ENCODE measurements at places on chromosomes 4 and X. TPM values are rescaled to one million over a fixed set of nuclear protein-coding genes. Genes with fewer than 3 reads are reported as not detected.

DNA sequence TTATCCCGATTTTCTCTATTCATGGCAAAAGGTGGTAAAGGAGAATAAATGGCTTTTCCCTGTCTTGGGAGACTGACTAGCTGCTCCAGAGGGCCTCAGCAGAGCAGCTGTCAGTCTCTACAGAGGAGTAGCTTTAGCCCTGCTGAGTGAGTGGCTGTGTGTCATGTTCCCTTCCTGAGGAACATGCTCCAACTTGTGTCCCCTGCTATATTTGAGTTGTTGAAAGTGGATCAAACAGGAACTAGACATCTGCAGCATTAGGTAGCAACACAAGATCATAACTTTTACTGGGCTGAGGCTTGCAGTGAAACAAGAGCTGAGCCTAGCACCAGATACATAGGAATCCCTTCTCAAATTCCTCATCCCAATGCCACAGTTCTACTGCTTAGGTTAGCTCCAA is 26.7 kb upstream of the PLAC1 start:
- H3K36me3 ChIP-seq = no peaks in the 10 kb centered on the region
- H3K27ac ChIP-seq = no peak overlapping the region
- no peak for DNase-seq

The DUSP21 gene
- not detected for total RNA-seq

GRCh38 chr4:10074767-10075105 is 41.9 kb downstream of the WDR1 start:
- H3K27ac ChIP-seq = no peak overlapping the region
- H3K36me3 ChIP-seq = peaks cover 72% of the 10 kb centered on the region
- peaks cover 5% of the 10 kb centered on the region for H3K4me1 ChIP-seq
- DNase-seq = no peak
- H3K4me3 ChIP-seq = no peak overlapping the region

DNA sequence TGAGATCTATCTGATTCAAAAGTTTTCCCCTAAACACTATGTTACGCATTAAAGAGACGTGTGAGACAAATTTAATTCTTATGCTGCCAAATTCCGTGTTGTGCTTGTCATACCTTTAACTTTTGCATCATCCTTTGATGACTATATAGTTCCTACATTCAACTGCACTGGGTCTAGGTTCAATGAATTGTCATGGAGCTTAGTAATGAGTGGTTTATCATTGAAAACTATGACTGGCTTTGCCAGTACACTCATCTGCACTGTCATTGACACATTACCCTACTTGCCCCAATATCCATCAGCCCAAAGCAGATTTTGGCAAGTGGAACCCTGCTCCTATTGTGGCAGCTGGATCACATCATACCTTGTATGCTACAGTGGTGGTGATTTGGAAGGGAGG is 882.9 kb upstream of the SLIT2 start:
- DNase-seq = no peak
- no peak overlapping the region for H3K27ac ChIP-seq
- no peak overlapping the region for H3K4me3 ChIP-seq
- no peaks in the 10 kb centered on the region for H3K4me1 ChIP-seq
- no peaks in the 10 kb centered on the region for H3K27me3 ChIP-seq
- H3K36me3 ChIP-seq = no peaks in the 10 kb centered on the region

DNA sequence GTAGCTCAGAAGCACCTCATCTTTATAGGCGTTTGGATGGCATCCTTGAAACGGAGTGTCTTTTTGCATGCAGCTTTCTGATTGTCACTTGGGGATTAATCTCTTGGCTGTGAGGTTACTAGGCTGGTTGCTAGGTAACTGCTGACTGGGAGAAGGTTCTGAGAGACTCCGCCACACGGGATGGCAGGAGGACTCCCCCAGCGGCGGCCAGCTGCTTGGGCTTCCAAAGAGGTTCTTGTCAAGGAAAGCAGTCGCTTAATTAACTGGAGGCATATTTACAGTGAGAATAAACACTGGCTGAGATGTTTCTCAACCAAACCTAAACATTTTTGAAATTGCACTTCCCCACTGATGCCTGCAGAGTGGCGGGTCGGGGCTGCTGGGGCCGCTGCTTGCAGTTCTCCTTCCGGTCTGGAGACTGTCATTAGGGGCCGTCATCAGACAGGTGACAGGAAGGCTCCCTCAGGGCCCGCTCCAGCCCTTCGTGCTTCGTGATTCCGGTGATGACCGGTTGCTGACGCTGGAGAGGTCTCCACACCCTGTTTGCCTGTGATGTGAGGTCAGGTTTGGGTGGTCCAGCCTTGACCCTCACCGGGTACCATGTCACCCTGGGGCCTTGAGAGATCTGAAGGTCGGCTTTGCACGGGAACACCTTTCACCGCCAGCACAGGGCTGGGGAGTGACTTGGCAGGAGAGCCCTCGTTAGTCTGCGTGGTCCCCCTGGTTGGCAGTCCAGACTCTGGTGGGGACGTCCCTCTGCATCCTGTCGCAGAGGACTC is 9.1 kb downstream of the NSG1 start:
- no peak overlapping the region for H3K4me3 ChIP-seq
- no peaks in the 10 kb centered on the region for H3K4me1 ChIP-seq
- H3K36me3 ChIP-seq = no peaks in the 10 kb centered on the region
- no peak overlapping the region for H3K27ac ChIP-seq
- peaks cover 36% of the 10 kb centered on the region for H3K27me3 ChIP-seq
- no peak for DNase-seq

DNA sequence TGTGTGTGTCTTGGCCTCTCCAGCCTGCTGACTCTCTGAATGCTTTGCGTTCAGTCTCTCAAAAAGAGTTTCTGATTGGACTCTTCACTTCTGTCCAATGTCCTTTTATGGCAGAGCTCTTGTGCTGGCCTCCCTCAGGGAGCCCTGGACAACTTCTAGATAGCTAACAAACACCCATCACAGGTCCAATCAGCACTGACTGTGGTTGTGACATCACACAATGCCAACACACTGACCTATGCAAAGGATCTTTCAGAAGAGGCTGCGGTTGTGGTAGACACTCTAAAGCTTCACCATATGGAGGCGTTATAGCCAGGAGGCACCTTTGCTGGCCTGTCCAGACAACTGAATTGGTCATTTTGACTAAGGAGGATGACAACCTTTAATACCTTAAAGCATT is 53.8 kb upstream of the LSM6 start:
- no peak overlapping the region for H3K4me3 ChIP-seq
- no peaks in the 10 kb centered on the region for H3K27me3 ChIP-seq
- no peaks in the 10 kb centered on the region for H3K36me3 ChIP-seq
- DNase-seq = no peak

DNA sequence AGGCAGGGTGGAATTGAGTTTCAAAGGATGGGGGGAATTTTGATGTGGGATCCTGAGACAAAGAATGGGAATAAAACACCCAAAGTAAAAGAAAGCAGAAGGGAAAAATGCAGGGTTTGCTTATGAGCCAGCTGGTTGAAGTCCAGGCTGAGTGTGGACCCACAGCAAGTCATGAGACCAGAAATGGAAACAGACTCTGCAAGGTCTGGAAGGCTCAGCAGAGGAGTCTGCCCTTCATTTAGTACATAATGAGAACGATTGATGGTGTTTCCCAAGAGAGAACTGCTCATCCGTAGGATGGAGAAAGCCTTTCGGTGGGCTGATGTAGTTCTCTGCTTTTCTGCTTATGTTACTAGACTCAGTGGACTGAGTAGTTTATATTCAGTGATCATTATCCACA is 259.1 kb downstream of the C4orf33 start:
- DNase-seq = no peak
- no peaks in the 10 kb centered on the region for H3K36me3 ChIP-seq
- H3K27ac ChIP-seq = no peak overlapping the region

The SLC6A14 gene
- total RNA-seq = 50.2 TPM

GRCh38 chrX:19639056-19639455 is 123.7 kb upstream of the MAP3K15 start:
- no peak overlapping the region for H3K27ac ChIP-seq
- H3K4me1 ChIP-seq = no peaks in the 10 kb centered on the region
- no peaks in the 10 kb centered on the region for H3K27me3 ChIP-seq
- H3K36me3 ChIP-seq = no peaks in the 10 kb centered on the region

DNA sequence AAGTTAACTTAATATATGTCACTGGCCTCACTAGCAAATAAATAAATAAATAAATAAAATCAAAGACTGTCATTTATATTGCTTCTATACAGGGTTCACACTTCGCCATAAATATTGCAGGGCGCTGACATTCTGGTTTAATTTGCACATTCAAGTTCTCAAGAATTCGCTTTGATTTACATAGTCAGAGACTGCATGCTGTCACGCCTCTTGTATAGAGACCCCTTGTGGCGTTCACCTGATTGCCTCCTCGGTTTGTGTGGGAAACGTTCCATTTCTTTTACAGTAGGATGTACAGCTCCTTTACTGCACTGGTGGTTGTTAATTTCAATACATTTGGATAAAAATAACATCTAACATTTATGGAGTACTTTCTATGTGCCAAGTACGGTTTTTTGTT is 71.3 kb upstream of the ADGRG2 start:
- H3K27ac ChIP-seq = no peak overlapping the region
- no peak overlapping the region for H3K4me3 ChIP-seq
- H3K27me3 ChIP-seq = no peaks in the 10 kb centered on the region
- H3K4me1 ChIP-seq = no peaks in the 10 kb centered on the region
- H3K36me3 ChIP-seq = no peaks in the 10 kb centered on the region

- no peaks in the 10 kb centered on the region for H3K36me3 ChIP-seq
- H3K4me1 ChIP-seq = no peaks in the 10 kb centered on the region
- no peaks in the 10 kb centered on the region for H3K27me3 ChIP-seq
- H3K27ac ChIP-seq = no peak overlapping the region
- H3K4me3 ChIP-seq = no peak overlapping the region
Measured at GRCh38 chrX:29858714-29859113, 356.6 kb upstream of the MAGEB2 start.

GRCh38 chr4:112210777-112211176 is 20.8 kb upstream of the AP1AR start:
- DNase-seq = no peak
- no peak overlapping the region for H3K27ac ChIP-seq
- H3K36me3 ChIP-seq = no peaks in the 10 kb centered on the region
- H3K4me1 ChIP-seq = no peaks in the 10 kb centered on the region
- no peaks in the 10 kb centered on the region for H3K27me3 ChIP-seq

DNA sequence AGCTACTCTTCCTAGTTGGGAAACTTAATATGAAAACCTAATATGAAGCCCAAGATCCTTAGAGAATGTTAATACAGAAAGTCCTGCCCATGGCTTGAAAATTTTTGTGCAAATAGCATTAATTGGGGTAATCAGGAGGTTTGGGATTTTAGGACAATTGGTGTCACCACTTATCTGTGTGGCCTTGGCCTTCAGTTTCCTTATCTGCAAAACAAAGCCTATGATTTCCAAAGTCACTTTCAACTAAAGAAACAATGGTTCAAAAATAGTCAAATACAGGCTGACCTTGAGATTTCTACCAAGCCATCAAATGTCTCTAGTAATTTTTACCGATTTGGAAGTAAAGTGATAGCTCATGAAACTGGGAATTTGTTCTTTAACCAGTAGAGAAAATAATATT is 40.2 kb upstream of the FAM9C start:
- no peak overlapping the region for H3K4me3 ChIP-seq
- no peak for DNase-seq
- no peak overlapping the region for H3K27ac ChIP-seq
- H3K4me1 ChIP-seq = peaks cover 20% of the 10 kb centered on the region
- H3K27me3 ChIP-seq = no peaks in the 10 kb centered on the region

- H3K36me3 ChIP-seq = no peaks in the 10 kb centered on the region
- H3K4me3 ChIP-seq = no peak overlapping the region
- no peak overlapping the region for H3K27ac ChIP-seq
- DNase-seq = no peak
- no peaks in the 10 kb centered on the region for H3K27me3 ChIP-seq
Measured at GRCh38 chr4:52957220-52957686, 95.1 kb downstream of the RASL11B start.

The CDS1 gene
- total RNA-seq = 25.1 TPM

The TMEM47 gene
- 33.6 TPM for total RNA-seq

GRCh38 chrX:53320543-53321229 is 39.3 kb upstream of the IQSEC2 start:
- no peaks in the 10 kb centered on the region for H3K4me1 ChIP-seq
- peak overlapping the region; percentile 56 for H3K4me3 ChIP-seq
- DNase-seq = peak; percentile 64
- H3K36me3 ChIP-seq = no peaks in the 10 kb centered on the region

The GBA3 gene
- total RNA-seq = 0.26 TPM

DNA sequence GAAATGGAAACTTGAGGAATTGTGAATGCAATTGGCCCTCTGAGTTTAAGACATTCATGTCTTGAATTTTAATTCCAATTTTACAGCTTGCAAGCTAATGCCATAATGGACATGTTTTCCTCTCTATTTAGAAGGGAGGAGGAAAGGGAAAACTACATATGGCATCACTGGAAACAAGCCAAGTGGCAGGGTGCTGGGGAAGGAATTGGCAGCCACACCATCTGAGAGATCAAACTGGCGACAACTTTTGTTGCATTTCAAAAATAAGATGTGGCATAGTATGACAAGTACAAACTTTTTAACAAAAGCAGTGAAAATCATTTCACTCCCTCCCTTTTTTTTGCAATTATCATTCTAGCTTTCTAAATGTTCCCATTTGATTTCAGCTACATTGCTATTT is 615.6 kb downstream of the CENPC start:
- no peaks in the 10 kb centered on the region for H3K27me3 ChIP-seq
- no peaks in the 10 kb centered on the region for H3K36me3 ChIP-seq
- H3K4me3 ChIP-seq = no peak overlapping the region
- no peak for DNase-seq
- no peaks in the 10 kb centered on the region for H3K4me1 ChIP-seq

- H3K4me1 ChIP-seq = no peaks in the 10 kb centered on the region
- no peak for DNase-seq
- no peaks in the 10 kb centered on the region for H3K36me3 ChIP-seq
- H3K27me3 ChIP-seq = no peaks in the 10 kb centered on the region
- H3K27ac ChIP-seq = no peak overlapping the region
- no peak overlapping the region for H3K4me3 ChIP-seq
Measured at GRCh38 chrX:103343105-103343504, 13.1 kb downstream of the TCEAL7 start.

The ARMCX6 gene
- 35.6 TPM for total RNA-seq

DNA sequence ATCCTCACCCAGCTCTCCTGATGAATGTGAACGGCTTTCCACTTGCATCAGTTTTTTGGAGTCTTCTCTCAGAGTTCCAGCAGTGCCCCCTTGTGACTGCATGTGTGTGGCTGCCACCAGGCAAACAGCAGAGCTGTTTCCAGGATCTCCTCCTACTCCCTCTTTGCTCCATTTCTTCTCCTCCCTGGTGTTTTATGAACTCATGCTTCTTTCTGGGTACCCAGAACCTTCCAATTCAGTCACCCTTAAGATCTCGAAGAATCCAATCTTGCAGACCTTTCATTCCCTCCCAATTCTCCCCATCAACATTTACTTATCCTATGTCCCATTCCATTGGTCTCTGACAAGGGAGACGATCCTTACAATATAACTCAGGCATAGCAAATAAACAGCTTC is 6.8 kb upstream of the TCEANC start:
- H3K27me3 ChIP-seq = no peaks in the 10 kb centered on the region
- H3K36me3 ChIP-seq = no peaks in the 10 kb centered on the region
- no peak overlapping the region for H3K27ac ChIP-seq
- DNase-seq = peak; percentile 70
- no peaks in the 10 kb centered on the region for H3K4me1 ChIP-seq

DNA sequence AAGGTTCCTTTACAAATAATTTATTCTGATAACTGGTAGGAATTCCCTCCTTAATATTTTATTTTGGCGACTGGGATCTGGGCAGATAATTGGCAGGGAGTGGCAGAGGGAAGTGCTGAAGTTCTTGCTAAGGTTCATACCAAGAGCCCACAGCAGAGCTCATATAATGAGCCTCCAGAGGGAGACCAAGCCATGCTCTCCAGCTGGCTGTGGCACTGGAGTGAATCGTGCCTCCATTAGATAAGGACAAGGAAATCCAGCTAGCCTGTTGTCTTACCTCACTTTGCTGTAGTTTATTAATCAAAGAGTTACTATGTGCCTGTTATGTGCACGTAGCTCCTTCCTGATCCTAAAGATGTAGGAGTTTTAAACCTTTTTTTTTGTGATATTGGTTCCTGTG is 1.3 kb downstream of the ASB12 start:
- no peaks in the 10 kb centered on the region for H3K36me3 ChIP-seq
- no peaks in the 10 kb centered on the region for H3K27me3 ChIP-seq
- H3K4me3 ChIP-seq = no peak overlapping the region
- no peaks in the 10 kb centered on the region for H3K4me1 ChIP-seq

Measured in upper lobe of right lung (tissue), 1 donor.